ENCODE measurements at places on chromosomes 7 and 10.

GRCh38 chr7:99252166-99252895 is 20.3 kb upstream of the MYH16 start:
- DNase-seq: no peak

- no peak for DNase-seq
Measured at GRCh38 chr10:108797573-108797972, 1125.7 kb downstream of the XPNPEP1 start.

GRCh38 chr7:116443101-116443523 is 56.4 kb upstream of the CAV2 start:
- DNase-seq: no peak

- no peak for DNase-seq
Measured at GRCh38 chr10:50552771-50553535, 70.8 kb downstream of the SGMS1 start.

Data from stimulated activated CD8-positive, alpha-beta memory T cell treated with anti-CD3 and anti-CD28 coated beads, Interleukin-12 subunit alpha, Interleukin-12 subunit beta, amount 100 ng/mL, for 4 hours (primary cell).